HCT116 (cell line): ENCODE measurements at places on chromosomes 7 and 10. TPM values are rescaled to one million over a fixed set of nuclear protein-coding genes. Genes with fewer than 3 reads are reported as not detected.

GRCh38 chr10:93436591-93437085 lies 45.5 kb downstream of the MYOF start:
- DNase-seq: no peak

GRCh38 chr7:127918130-127918529 lies 113.1 kb downstream of the LRRC4 start:
- DNase-seq: no peak

- no peak for DNase-seq
These were observed 8.1 kb upstream of the VIPR2 start for GRCh38 chr7:159152816-159153215.

GRCh38 chr10:78160591-78160990 lies 126.9 kb downstream of the RPS24 start:
- no peak for DNase-seq

- no peak for DNase-seq
These were observed 434.6 kb downstream of the PAXIP1 start for GRCh38 chr7:154568346-154568745.

GRCh38 chr7:96322373-96322695 lies 436 bp upstream of the SLC25A13 start:
- no peak for DNase-seq

VAX1 gene
- total RNA-seq: not detected

- no peak for DNase-seq
These were observed 18.9 kb downstream of the APBB1IP start for GRCh38 chr10:26457088-26457487.

DNA sequence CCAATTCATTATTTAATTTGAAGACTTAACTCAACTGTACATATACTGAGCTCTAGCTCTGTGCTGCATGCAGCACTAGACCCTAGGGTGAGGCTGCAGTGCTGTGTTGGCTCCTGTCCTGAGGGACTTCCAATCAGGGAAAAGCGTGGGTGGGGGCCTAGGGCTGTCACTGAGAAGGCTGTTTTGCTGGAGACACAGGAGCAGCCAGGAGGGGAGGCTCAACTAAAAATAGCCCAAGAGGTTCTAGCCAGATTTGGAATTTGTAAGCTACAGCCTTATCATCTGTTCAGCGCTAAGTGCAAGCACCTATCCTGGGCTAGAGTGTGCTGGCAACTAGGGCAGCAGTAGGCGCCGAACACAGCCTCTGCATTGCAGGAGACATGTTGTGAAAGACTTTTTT lies 121.1 kb downstream of the VWC2 start:
- no peak for DNase-seq

DNA sequence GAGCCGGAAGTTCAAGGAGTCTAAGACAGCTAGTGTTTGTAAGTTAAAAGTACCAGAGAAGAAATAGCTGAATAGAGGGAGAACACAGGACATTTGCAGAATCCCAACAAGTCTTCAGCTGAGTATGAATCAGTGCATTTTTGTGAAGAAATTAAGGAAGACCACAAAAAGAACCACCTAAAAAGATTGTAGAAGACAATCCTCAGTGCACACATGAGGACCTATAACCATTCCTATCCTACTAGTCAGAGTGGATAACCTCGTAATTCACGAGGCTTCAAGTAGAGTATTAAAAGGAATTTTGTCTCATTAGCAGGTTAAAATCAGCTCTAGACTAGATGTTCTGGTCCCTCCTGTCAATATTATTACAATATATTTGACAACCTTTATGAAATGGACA lies 295.4 kb upstream of the KAT6B start:
- DNase-seq: no peak

MYOZ1 gene
- total RNA-seq: not detected

GRCh38 chr10:131034451-131034850 lies 277.1 kb downstream of the TCERG1L start:
- no peak for DNase-seq

- no peak for DNase-seq
These were observed 193.9 kb upstream of the PHF14 start for GRCh38 chr7:10779465-10780399.
